Activated T-cell treated with anti-CD3 and anti-CD28 coated beads, Interleukin-2, amount 50 U/mL, for 72 hours (primary cell): ENCODE measurements at places on chromosomes 5 and 9. TPM values are rescaled to one million over a fixed set of nuclear protein-coding genes. Genes with fewer than 3 reads are reported as not detected.

Gene PLPP7
- 0.23 TPM for total RNA-seq

Gene PARP8
- 53.3 TPM for total RNA-seq

Gene C1QTNF2
- not detected for total RNA-seq

Gene AJM1
- total RNA-seq, result 5.3 TPM

Gene RECK
- total RNA-seq, result 6.3 TPM

Gene LHX6
- not detected for total RNA-seq

Gene NINJ1
- 124 TPM for total RNA-seq

Gene GPRIN1
- total RNA-seq, result 2.0 TPM

Gene PCDHA1
- total RNA-seq, result not detected

Gene IL5
- 2.1 TPM for total RNA-seq

Gene NOP16
- 42.3 TPM for total RNA-seq

Gene FCN1
- total RNA-seq, result not detected

Gene BAAT
- total RNA-seq, result 0.24 TPM

Gene SLC34A3
- 0.12 TPM for total RNA-seq

Gene KIAA1958
- 12.9 TPM for total RNA-seq

GRCh38 chr5:115858396-115858795 lies 16.7 kb downstream of the AP3S1 start:
- no peak for DNase-seq

DNA sequence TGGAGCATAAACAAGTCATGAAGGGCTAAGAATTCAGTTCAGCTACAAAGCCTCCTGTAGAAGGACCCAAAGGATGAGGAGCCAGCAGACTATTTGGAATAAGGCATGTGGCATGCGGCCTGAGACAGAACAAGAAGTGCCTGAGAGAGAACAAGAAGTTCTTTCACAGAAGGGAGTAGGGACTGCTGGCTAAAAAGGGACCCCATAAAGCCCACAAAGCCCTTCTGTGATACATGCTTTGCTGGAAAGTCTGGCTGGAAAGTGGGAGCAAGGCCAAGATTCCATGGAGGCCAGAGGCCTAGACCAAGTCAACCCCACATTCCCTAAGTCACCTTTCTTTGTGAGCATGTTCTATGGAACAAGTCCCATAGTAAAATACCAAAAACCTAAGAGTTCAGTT lies 35.9 kb upstream of the UBAP2 start:
- no peak for DNase-seq

DNA sequence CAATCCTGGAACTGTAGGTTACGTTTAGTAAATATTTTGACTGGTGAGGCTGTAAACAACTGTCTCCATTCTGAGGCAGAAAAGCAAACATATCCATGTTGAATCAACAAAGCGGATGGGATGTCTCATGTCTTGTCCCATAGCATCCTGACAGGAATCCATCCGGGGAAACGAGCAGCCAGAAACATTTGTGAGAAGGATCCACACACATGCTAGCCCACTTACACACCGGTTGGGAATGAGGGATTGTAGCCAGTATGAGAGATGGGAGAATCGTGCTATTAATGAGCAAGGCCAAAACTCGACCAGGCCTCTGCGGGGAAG lies 117.5 kb downstream of the FSTL4 start:
- DNase-seq, result no peak

- DNase-seq, result no peak
These were observed 126.8 kb downstream of the SLC1A3 start for GRCh38 chr5:36733183-36733582.

DNA sequence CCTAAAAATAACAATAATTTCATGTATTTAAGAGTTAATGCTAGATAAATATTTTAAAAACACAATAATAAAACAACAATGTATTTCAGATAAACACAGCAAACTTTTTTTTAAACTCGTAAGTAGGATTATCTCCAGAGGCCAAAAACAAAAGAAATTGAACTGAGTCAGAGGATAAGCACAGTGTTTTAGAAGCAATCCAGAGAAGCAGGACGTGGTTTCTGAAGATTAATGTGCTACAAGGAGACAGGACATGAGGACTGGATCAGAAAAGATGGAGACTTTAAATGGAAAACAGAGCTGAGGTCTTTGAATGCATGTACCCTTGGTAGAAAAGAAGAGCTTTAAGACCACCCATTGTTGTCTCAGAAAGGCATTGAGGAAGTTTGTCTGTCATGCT lies 491.2 kb upstream of the TLE4 start:
- DNase-seq, result no peak

GRCh38 chr5:107766439-107766838 lies 95.7 kb upstream of the EFNA5 start:
- no peak for DNase-seq

DNA sequence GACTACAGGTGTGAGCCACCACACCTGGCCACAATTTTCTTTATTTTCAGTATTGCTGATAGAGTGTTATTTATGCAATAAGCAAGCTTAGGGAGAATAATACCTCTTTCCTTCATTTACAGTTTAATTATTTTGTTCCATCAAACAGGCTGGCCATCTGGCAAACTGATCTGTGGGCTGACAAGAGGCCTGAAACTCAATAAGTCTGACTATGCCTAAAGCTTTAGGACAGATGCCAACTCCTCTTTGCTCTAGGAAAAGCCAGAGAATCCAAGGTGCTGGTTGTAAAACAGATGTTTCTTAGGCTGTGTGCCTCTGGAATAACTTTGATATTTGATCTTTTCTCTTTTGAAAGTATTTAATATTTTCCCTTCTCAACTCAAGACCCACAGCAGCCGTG lies 98.4 kb downstream of the TARS1 start:
- DNase-seq, result no peak

DNA sequence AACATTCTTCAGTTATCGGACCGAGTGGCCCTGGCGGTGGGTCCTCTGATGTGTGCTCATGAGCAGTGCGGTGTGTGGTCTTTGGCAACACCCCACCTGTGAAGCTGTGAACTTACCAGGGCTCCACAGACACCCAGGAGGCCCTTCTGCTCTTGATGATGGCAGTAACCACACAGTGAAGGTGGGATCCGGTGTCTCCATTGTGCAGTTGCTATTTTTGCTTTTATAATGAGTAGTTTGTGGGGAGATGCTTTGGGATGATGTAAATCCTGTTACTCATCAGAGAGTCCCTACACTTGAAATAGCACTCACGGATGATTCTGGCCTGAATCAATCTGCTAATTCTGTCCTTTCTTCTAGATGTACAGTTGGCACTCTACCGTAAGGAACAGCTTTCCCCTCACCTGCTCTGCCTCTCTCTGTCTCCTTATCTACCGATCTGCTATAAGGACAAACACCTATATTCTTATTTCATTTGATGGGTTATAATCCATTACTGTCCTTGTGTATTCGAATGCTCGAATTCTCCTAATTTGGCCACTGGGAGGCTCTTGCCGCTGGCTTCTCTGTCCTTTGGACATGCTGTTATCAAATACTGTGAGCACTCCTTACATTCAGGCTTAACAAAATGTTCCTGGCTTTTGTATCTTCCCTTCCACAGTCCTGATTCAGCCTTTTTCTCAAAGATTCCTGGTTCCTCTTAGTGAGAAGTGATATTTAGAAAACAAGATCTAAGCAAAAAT lies 20.2 kb downstream of the ATPSCKMT start:
- no peak for DNase-seq

DNA sequence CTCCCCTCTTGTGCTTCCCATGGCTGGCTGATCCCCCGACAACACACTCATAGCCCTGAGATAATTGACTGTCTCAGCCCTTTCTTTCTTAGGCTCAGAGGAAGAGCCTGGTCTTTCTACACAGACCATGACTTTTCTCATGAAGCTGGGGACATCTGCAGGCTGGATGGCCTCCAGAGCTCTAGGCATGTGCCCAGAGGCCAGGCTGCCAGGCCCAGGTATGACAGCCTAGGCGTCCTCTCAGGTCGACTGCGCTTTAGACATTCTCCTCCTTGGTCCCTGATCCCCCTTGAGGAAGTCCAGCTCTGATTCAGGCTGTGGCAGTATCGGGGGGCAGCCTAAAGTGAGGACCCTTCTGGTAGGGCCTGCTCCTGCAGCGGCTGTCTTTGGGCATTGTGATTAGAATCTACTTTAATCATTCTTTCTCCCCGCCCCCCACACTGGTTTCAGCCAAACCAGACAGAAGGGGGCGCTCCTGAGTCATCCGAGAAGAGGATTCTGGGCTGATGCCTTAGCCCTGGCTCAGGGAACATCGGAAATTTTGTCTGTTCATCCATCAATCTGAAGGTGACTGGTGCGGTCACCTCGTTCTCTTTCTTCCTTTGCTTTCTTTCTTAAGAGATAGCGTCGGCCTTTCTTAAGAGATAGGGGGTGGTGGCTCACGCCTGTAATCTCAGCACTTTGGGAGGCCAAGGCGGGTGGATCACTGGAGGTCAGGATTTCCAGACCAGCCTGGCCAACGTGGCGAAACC lies 66.5 kb upstream of the HSPA9 start:
- DNase-seq, result peak; percentile 78

DNA sequence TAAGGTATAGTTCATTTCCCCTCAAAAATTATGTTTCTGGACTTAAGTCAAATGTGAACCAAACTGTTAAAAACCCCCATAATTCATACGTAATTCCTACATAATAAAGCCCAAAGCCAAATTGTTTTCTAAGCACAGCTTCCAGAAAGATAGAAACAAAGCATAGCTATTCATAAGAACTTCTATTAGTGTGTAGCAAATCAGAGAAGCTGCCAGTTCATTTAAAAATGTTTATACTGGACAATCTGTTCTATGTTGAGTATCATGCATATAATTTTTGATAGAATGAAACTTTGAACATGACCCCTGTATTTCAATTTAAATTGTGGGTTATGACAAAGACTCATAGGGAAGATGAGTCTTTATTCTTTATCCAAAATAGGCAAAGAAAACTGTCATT lies 119.0 kb upstream of the TXNDC8 start:
- no peak for DNase-seq

DNA sequence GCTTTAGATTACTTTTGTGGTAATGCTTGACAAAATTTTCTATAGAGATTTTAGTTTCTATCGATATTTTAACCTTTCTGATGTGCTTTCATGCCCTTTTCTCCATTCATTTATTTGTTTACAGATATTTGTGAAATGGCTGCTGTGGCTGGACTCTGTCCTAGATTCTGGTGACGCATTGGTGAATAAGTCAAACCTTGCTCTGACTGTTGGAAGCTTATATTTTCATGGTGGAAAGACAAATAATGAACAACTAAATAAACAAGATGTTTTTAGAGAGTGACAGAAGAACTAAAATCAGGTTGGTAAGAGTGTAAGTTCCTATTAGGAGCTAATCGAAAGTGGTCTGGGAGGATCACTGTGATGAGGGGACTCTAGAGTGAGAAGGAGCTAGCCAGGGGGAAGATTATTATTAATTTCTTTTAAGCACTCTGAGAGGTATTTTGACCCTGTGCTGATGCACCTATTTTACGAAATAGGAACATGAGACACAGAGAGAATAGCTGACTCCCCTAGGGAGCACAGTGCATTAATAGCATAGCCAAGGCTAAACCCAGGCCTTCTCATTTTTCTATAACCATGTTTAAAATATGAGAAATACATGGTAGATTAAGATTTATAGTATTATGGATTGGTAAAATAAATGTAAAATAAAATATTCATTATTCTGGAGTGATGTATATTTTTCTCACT lies 411.9 kb upstream of the ARRDC3 start:
- DNase-seq, result no peak

DNA sequence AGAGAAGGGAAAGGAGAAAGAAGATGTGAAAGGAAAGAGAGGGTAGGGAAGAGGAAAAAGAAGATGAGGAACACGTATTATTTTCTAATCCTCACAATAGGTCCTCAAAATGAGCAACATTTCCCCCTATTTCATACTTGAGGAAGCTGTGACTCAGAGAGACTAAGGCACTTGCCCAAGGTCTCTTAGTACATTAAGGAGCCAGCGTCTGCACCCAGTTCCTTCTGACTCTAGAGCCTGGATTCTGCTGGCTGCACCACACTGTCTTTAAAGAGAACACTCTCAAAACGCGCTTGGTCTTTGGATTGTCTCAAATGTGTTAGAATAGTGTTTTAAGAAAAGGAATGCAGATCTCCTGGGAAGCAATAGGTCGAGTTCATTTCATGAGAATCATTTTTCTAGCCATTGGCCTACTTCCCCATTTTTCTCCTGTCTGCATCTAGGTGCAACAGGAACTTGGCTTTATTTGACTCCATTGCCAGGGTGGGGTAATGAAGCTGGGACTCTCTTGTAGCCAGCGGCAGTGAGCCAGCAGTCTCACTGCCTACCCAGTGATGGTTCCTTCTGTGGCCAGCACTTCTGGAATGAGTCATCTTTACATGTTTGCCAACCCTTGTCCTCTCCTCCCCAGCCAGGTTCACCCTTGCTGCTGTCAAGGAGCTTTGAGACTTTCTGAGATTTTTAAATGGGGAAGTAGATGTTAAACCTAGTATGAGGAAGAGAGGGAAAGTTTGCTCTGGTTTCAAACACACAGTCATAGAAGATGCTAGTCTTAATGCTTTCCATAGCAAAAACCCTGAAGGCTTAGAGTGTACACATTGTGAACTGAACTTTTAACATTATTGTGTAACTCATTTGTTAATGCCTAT lies 82.7 kb downstream of the DOCK8 start:
- peak; percentile 20 for DNase-seq

DNA sequence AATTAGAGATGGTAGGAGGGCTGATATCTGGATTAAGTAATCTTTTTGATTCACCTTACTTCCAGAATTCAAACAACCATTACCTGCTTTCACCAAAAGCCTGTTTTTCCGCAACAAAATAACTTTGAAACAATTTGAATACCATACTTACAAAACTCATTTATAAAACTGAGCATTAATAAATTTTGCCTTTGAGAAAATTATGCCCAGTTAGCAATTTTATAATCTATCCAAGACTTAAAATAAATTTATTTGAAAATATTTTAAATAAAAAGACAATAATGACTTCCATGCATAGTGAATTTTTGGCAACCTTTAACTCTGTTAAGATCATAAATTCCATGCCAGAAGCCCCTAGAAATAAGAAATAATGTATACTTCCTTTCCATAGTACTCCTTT lies 71.3 kb upstream of the FTMT start:
- no peak for DNase-seq

GRCh38 chr9:96480736-96481135 lies 30.8 kb downstream of the HABP4 start:
- no peak for DNase-seq

DNA sequence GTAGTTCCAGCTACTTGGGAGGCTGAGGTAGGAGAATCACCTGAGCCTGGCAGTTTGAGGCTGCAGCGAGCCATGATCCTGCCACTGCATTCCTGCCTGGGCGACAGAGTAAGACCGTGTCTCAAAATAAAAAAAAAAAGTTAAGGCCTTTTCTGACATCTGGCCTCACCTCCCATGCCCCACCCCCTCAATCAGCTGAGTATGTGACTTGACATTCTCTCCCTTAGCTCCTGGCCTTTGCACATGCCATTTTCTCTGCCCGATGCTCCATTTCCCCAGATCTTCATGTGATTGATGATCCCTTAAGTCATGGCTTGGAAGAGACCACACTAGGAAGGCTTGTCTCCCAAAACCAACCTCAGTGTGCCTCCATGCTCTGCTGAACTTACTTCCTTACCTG lies 17.7 kb upstream of the TCOF1 start:
- no peak for DNase-seq
